Activated effector memory CD4-positive, alpha-beta T cell treated with Interleukin-2 at 50 U/mL for 16 hours (primary cell): ENCODE measurements at places on chromosomes 2 and 18.

GRCh38 chr2:7625392-7626138 lies 708.4 kb downstream of the RNF144A start:
- DNase-seq: no peak

GRCh38 chr18:22713511-22713910 lies 219.6 kb upstream of the RBBP8 start:
- DNase-seq: no peak

DNA sequence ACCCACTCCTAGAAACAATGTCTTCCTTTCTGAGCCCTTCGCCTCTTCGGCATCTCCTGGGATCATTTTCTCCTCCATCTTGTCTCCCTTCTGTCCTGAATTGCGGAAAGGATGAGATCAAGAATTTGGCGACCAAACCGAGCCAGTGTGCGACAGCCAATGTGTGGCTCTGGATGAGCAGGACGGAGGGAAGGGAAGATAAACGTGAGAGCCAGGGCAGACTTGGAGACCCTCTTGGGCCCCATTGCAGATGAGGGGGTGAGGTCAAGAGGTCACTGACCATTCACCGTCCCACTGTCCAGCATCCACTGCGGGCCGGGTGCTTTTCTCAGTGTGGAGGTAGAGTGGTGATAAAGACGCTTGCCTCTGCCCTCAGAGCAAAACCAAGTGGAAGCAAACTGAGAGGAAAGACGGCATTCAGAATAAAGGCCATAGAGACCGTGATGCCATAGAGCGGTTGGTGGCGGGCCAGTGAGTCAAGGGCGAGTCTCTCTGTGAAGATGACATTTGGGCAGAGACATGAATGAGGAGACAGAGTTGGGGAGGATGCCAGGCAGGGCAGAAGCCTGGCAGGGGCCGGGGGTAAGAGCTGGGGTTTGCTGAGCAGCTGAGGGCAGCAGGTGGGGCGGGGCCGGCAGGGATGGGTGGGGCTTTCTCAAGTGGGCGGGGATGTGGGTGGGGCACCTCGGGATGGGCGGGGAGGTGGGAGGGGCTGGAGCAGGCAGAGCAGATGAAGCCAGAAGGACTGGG lies 55.6 kb downstream of the ACAA2 start:
- DNase-seq: no peak

GRCh38 chr2:156157670-156158069 lies 174.9 kb downstream of the NR4A2 start:
- no peak for DNase-seq

GRCh38 chr2:221569425-221569845 lies 2.7 kb downstream of the EPHA4 start:
- DNase-seq: no peak
